WTC11 (cell line): ENCODE measurements at places on chromosomes 3 and 15. TPM values are rescaled to one million over a fixed set of nuclear protein-coding genes. Genes with fewer than 3 reads are reported as not detected.

GRCh38 chr3:109927161-109927560 is 589.8 kb upstream of the DPPA4 start:
- no peak for DNase-seq

GRCh38 chr3:108328821-108329486 is 32.6 kb downstream of the HHLA2 start:
- no peak for DNase-seq

- DNase-seq: no peak
These were observed 197.0 kb downstream of the LPP start for GRCh38 chr3:188350961-188351360.

DNA sequence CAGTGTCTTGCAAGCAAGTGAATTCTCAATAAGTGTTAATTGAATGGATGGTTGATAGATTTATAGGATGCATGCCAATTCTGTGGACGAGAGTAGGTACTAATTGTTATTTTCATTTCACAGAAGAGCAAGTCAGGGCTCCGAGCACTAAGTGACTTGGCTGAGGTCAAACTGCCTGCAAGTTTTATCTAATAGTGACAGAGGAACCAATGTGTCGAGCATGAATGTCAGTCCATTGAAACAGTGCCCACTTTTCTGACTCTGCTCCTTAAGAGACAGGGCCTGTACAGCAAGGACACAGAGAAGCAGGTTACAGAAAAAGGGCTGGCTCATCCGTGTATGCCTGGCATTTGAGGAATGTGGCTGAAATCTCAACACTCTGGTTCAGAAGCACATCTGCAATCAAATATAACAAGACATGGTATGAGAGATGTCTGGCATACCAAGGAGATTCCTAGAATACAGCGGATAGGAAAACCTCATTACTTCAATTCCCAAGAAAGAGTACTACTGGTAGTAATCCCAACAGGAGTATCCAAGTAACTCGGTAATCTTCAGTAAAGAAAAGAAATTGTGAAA is 6.0 kb upstream of the B3GNT5 start:
- no peak for DNase-seq

DNA sequence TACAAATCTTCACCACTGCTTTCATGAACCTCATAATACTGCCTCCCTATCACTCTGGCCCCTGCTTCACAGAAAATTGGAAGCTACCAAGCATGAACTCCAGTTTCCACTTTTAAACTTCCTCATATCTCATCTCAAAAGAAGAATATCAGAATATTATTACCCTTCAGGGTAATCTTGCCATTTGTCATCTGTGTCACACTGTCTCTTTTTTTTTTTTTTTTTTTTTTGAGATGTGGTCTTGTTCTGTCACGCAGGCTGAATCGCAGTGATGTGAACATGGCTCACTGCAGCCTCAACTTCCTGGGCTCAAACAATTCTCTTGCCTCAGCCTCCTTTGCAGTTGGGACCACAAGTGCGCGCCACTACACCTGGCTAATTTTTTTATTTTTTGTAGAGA is 80.4 kb upstream of the TCF12 start:
- DNase-seq: no peak

Gene PYGO1
- total RNA-seq: 0.46 to 0.55 TPM (median 0.50 TPM) in 3 replicates

Gene SHF
- 30.6 to 33.1 TPM (median 31.0 TPM) in 3 replicates for total RNA-seq

DNA sequence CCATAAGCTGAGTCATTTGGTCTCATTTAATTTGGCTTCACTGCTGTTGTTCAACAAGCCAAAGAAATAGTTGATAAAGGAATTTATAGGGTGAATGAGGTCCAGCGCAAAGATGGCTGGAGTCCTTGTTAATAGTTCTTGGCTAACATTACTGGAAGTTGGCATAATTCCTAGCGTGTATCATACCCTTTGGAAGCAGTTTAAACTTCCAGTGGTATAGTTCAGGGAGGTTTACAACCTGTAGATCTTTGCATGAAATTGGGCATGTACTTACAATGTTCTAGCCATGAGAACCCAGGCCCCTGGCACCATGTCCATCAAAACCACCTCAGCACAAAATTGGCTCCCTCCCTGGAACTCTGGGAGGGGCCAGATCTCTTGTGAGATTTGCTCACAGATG is 380.8 kb downstream of the LRTM1 start:
- no peak for DNase-seq

DNA sequence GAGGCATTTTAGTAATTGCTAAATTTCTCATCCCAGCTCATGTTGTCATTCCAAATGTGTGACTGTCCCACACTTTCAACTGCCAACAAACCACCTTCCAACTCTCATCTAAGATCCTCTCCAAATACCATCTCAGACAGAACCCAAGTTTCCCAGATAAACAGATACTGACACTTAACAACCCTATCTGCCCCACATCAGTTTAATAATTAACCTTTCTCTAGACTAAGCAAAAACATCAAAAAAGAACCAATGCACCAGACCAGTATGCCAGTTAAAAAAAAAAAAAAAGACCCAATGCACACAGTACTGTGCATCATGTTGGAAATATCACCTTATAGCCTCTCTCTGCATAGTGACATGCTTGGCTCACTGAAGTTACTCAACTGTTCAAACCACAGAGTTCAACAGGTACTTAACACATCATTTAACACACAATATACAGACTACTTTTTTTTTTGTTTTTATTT is 5.5 kb downstream of the SFMBT1 start:
- no peak for DNase-seq

Gene THAP10
- 2.6 to 3.6 TPM (median 3.4 TPM) in 3 replicates for total RNA-seq

DNA sequence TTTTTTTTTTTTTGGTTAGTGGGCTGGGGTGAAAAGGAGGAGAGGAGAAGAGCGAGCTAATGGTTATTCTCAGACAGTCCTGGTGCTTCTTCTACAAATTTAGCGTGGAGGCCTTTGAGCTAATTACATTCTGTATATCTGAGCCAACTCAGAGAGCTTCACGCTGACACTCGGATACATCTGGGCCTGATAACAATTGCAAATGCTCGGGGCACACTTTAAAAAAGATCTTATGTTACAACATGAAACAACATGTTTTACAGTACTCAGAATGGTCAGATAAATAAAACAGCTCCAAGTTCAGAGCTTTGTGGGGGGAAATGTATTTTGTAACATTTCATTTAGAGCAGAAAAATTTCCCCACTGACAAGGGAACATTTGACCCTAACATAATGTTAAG is 966.9 kb upstream of the NR2F2 start:
- no peak for DNase-seq

- peak; percentile 56 for DNase-seq
These were observed 3.7 kb downstream of the MKRN2OS start for GRCh38 chr3:12541625-12542024.

Gene ETFA
- total RNA-seq: 84.4 to 97.7 TPM (median 85.4 TPM) in 3 replicates

Gene LIPC
- total RNA-seq: not detected in 3 replicates

DNA sequence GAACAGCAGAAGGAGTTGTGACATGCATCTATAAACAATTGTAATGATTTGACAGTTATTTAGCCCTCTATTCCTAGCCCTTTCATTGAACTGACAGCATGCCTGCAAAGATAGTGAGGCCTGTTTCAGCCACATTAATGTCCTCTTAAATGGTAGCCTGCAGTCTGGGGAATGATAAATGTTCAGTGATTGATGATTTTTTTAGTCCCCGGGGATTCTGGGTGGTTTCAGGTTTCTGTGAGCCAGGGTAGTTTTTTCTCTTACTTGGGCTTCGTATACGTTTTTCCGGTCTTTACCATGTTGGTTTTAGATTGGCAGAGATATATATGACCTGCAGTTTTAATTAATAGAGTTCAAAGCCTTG is 172.0 kb downstream of the TCF12 start:
- DNase-seq: no peak

DNA sequence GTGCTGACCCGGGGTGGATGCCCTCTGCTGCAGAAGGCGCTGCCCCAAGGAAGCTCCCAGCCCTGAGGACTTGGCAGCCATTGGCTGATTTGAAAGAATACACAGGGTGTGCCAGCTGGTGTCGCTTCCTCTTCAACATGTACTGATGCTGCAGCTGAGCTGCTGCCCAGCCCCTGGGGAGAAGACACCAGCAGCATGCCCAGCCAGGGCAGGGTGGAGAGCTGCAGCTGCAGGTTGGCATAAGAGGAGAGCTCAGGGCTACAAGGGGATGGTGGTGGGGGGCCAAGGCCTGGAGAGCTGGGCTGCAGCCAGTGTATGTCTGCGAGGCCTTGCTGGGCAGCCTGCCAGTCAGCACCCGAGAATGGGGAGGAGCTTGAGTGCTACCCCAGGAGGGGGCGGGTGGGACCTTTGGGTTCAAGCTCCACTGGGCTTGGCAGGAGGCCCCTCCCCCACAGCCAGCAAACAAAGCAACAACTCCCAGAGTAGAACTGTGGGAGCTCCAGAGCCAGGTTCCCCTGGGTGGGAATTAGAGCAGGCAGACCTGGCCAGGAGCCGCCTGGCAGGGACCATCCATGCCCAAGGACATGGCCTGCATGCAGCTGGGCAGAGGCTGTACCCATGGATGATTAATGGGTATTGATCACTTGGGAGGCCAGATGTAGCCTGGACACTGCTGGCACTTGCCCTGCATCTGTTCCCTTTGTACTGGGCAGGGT is 9.2 kb upstream of the SEMA4B start:
- DNase-seq: no peak

Gene RAD51
- total RNA-seq: 29.7 to 36.4 TPM (median 31.0 TPM) in 3 replicates

DNA sequence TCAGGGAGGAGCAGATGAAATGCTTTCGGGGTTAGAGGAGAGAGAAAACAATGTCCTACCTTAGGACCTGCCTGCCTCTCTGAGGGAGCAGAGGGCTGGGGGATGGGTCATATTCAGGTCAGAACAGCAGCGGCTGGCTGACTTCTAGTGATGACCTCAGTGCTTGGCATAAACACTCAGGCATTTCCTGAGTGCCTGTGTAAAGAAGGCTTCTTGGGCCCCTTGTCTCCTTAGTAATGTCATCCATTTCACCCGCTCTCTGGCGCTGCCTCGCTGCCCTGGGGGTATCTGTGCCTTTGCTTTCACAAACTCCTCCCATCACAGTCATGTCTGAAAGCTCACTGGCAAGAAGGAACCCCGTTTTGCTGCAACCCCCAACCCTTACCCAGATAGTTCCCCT is 82.9 kb upstream of the GSK3B start:
- DNase-seq: peak; percentile 13

- DNase-seq: no peak
These were observed 33.0 kb downstream of the ANP32A start for GRCh38 chr15:68787609-68788263.

DNA sequence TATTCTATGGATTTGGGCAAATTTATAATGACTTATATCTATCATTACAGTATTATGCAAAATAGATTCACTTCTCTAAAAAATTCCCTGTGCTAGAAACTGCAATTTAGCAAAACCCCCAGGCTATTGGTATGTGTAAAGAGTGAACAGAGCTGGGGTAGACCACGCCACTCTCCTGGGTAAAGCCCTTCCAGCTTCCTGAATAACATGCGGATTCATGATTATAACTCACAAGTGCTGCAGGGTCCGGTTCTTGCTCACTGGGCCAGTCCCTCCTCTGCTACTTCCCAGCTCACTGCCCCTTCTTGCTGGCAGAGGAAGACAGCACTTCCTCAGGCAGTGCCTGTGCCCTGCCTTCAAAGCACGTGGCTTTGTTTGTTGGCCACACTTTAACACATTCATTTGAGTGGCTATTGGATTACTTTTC is 4.1 kb downstream of the CD80 start:
- DNase-seq: no peak

GRCh38 chr15:59237924-59238331 is 31.3 kb downstream of the LDHAL6B start:
- no peak for DNase-seq

Gene DAZL
- 3.3 to 4.3 TPM (median 3.9 TPM) in 3 replicates for total RNA-seq

DNA sequence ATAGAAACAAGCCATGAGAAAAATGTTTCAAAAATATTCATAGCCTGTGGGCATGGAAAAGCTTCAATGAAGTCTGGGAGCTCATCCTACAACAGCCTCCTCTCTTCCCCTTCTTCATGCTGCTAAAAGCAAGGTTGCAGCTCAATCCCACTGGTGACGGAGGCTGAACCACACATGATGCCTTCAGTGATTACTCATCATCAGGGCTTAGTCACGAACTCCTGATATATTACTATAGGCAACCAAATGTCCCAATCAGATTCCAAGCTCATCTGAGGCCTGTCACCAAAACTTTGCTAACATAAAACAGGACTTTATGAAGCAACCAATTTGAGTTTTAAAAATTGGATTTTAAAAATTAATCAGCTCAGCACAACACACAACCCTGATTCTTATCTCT is 24.0 kb upstream of the SLC24A5 start:
- DNase-seq: no peak

Gene DCBLD2
- total RNA-seq: 44.5 to 47.9 TPM (median 46.5 TPM) in 3 replicates

DNA sequence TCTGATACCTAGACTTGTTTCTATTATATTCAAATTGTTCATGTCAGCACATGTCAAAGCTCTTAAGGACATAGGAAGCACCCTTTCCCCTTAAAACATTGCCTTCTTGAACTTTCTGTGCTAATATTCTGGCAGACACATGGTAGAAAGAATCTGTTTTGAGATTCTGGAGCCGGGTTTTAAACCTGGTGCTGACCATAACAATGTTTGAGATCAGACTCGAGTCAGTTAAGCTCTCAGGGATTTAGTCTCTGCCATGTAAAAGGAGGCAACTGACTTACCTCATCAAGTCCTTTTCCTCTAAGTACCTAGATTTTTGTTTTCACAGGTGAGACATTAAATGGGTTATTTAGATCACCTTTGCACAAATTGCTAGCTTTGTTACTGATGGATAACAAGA is 38.9 kb downstream of the RBMS3 start:
- DNase-seq: no peak

Gene HYAL3
- total RNA-seq: 2.9 to 3.8 TPM (median 3.2 TPM) in 3 replicates

GRCh38 chr15:84681831-84682230 is 23.8 kb upstream of the NMB start:
- DNase-seq: no peak

Gene WDR93
- total RNA-seq: 0.09 TPM in 1 of 3 replicates, not detected in the others

- DNase-seq: no peak
These were observed 104.8 kb downstream of the PPP2R3A start for GRCh38 chr3:136070334-136070733.

GRCh38 chr3:41259449-41260062 is 60.3 kb downstream of the CTNNB1 start:
- DNase-seq: no peak

- no peak for DNase-seq
These were observed 80.6 kb downstream of the PLD1 start for GRCh38 chr3:171729452-171730334.

GRCh38 chr3:182795389-182795782 is 2.1 kb downstream of the ATP11B start:
- no peak for DNase-seq

Gene GUCA1C
- total RNA-seq: not detected in 3 replicates

GRCh38 chr15:24772266-24772665 is 96.7 kb downstream of the NPAP1 start:
- peak; percentile 51 for DNase-seq

Gene SPINK8
- total RNA-seq: not detected in 3 replicates
